GM10248 (cell line): ENCODE measurements at places on chromosomes 13 and 19.

DNA sequence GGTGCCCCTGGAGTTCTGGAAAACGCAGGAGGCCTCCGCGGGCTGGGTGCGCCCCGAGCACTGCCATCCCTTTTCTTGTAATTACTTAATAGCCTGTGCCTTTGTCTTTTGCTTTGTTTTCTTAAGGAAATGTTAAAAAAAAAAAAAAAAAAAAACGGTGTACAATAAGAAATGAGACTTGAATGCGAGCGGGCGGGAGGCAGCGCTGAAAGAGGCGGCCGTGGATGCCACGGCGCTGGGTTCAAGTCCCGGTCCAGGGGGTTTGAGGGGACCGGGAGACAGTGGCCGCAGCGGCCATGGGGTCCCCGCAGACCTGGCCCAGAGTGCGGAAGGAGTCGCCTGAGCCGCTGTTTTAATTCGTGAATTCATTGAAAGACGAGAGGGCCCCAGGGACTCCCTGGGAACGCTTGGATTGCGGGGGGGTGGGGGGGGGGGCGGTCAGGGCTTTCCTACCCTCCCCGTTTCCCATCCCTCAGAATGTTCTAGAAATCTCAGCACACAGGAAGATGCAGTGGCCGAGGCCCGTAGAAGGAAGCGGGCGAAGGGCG, 349.2 kb upstream of the ARGLU1 start:
- DNase-seq = peak; percentile 16

GRCh38 chr13:19573120-19573716, 11.9 kb upstream of the TPTE2 start:
- no peak for DNase-seq

- no peak for DNase-seq
Observed at GRCh38 chr13:27679396-27679795, 57.7 kb downstream of the POLR1D start.

- DNase-seq = peak; percentile 74
Observed at GRCh38 chr13:99432609-99433542, 68.4 kb upstream of the TM9SF2 start.

DNA sequence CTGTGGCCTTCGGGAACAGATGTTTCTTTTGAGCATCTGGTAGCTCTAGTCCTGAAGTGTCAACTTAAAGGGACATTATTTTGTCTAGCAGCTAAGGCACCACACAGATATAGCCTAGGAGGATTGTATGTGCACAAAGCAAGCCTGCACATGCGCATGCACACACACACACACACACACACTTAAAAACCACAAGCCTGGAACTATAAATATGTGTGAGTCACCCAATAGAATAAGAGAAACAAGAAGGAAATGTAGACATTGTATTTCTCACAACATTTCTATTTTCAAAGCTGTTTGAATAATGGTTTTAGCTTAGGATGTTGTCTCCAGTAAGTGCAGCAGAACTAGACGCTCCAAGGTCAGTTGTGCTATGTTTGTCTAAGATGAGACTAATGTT, 516.5 kb downstream of the SUCLA2 start:
- no peak for DNase-seq

DNA sequence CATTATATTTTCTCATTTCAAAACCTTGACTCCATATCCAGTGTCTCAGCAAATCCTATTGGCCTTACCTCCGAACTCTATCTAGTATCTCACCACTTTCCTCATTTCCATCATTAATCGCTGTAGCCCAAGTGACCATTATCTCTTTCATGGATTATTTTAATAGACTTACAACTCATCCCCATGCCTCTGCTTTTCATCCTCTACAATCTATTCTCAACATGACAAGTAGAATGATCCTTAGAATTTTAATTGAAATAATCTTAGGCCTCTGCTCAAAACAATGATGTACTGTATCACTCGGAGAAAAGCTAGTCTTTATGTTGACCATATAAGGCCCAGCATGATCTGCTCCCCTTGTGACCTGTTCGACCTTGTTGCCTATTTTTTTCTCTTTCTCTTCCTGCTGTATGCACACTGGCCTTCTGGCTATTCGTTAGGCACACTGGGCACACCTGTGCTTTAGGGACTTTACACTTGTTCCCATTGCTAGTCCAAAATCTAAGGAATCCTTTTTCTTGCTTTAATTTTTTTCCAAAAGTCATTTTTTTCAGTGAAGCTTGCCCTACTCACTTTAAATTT, 21.4 kb downstream of the DNAJC15 start:
- no peak for DNase-seq

DNA sequence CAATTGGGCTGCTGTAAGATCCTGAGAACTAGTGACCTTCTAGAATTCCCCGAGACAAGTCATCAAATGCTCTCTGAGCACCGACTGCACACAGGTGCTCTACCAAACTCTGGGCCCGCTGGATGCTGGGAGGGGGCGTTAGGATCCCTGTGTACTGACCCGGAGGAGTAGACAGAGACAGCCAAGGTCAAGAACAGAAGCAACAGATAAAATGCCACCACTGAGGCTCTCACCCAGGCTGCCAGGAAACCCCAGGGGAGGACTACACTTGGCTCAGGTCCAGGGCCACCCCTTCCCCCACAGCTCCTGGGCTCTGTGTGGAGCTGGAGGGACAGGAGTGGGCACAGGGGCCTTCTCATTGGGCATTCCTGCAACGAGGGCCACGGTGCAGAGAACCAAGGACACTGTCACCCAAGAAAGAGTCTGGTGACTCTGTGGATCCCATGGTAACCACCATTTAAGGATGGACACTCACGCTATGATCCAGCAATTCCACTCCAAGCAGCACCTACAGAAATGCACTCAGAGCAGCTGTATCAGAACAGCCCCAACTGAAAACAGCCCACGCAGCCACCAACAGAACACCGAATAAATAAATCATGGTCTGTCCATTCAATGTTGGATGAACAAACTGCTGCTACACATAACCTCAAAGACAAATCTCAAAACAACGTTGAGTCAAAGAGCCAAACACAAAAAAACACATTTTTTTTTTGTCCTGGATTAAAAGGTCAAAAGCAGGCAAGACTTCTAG, 16.8 kb upstream of the SLC35E1 start:
- no peak for DNase-seq

- DNase-seq = no peak
Observed at GRCh38 chr19:36079389-36079945, 24.8 kb downstream of the WDR62 start.

- peak; percentile 91 for DNase-seq
Observed at GRCh38 chr19:38851622-38852230, 1.9 kb upstream of the HNRNPL start.

- no peak for DNase-seq
Observed at GRCh38 chr13:39870197-39870747, 214.8 kb downstream of the COG6 start.

- peak; percentile 82 for DNase-seq
Observed at GRCh38 chr19:35352448-35353304, 5.0 kb downstream of the FFAR1 start.

DNA sequence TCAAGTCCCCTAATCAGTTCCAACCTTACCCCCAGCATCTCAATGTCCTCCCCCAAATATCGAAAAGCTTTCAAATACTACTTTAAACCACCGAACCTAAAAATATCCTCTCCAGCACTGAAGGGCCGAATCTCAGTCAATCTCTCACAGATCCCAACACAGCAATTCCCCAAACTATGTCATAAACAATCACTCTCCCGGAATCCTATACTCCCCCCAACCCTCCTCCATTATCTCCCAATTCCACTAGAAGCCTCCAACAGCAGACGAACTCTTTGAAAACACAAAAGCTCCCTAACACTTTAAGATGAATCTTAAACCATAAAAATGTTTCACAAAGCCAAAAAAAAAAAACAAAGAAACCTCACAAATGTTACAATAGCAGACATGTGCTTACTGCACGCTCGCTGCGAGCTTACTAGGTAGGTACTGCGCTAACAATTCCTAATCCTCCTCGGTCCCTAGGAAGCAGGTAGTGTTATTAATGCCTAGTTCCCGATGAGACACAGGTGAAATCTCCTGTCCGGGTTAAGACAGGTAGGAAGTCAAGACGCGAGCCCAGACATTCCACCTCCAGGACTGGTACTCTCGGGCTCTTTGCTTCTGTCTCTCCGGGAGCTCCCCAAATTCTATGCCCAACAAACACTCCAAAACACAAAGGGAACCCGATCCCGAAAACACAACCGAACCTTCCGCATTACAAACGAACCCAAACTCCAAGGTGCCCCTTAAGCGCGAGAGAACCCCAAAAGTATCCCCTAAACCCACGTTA, 14.2 kb downstream of the FBXO46 start:
- no peak for DNase-seq

DNA sequence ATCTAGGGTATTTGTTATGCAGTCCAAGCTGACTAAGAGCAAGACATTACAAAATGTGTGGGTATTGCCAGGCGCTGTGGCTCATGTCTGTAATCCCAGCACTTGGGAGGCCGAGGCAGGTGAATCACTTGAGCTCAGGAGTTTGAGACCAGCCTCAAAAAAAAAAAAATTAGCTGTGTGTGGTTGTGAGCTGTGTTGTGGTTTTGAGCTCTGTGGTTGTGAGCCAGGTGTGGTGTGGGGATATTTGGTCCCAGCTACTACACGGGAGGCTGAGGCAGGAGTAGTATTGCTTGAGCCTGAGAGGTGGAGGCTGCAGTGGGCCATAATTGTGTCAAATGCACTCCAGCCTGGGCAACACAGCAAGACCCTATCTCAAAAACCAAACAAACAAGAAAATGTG, 5.6 kb upstream of the KEAP1 start:
- DNase-seq = no peak

GRCh38 chr13:78620936-78621470, 17.7 kb upstream of the POU4F1 start:
- DNase-seq = no peak
